ENCODE measurements at places on chromosomes 12 and 14. TPM values are rescaled to one million over a fixed set of nuclear protein-coding genes. Genes with fewer than 3 reads are reported as not detected.

GRCh38 chr12:48441069-48441468 is 31.3 kb upstream of the ANP32D start:
- H3K36me3 ChIP-seq: no peaks in the 10 kb centered on the region
- no peak overlapping the region for H3K4me3 ChIP-seq
- H3K27ac ChIP-seq: no peak overlapping the region
- no peaks in the 10 kb centered on the region for H3K27me3 ChIP-seq

- H3K27ac ChIP-seq: no peak overlapping the region
- H3K27me3 ChIP-seq: no peaks in the 10 kb centered on the region
- no peaks in the 10 kb centered on the region for H3K36me3 ChIP-seq
- no peak for DNase-seq
Measured at GRCh38 chr14:65991104-65991503, 495.1 kb upstream of the CCDC196 start.

- DNase-seq: no peak
- H3K27me3 ChIP-seq: no peaks in the 10 kb centered on the region
- H3K4me3 ChIP-seq: no peak overlapping the region
- H3K36me3 ChIP-seq: no peaks in the 10 kb centered on the region
- peaks cover 49% of the 10 kb centered on the region for H3K4me1 ChIP-seq
Measured at GRCh38 chr14:68660495-68660894, 132.4 kb downstream of the ZFP36L1 start.

- peak; percentile 54 for DNase-seq
- peak overlapping the region; percentile 23 for H3K4me3 ChIP-seq
- H3K4me1 ChIP-seq: peaks cover 72% of the 10 kb centered on the region
- peaks cover 56% of the 10 kb centered on the region for H3K36me3 ChIP-seq
- peak overlapping the region; percentile 89 for H3K27ac ChIP-seq
Measured at GRCh38 chr12:124457287-124458219, 109.9 kb downstream of the NCOR2 start.

The CCDC91 gene
- total RNA-seq: 58.3 TPM

DNA sequence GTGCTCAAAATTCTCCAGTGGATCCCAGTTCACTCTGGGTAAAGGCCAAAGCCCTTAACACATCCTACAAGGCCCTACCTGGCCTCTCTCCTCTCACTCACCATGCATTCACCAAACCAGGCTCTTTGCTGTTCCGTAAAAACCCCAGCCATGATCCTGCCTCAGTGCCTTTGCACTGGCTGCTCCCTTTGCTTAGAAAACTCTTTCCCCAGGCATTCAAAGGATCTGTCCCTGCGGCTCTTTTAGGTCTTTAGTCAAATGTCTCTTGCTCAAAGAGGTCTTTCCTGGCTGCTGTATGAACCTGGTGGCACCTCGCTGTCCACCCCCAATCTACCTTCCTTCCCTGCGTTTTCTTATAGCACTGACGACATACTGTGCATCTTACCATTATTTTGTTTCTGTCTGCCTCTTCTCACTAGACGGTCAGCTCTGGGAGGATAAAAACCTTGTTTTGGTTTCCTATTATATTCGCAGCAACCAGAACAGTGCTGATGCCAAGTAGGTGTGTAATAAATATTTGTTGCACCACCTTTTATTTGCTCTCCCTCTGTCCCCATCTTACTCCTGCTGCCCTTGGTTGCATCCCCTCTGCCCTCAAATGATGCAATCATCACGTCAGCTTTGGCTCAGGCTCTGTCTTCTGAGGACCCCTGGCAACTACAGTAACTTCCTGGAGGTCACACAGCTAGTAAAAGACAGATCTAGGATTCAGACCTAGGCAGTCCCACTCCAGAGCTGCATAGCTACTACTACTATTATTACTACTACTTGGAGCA is 23.8 kb upstream of the DICER1 start:
- peaks cover 16% of the 10 kb centered on the region for H3K36me3 ChIP-seq
- DNase-seq: no peak
- H3K4me3 ChIP-seq: no peak overlapping the region
- H3K4me1 ChIP-seq: peaks cover 29% of the 10 kb centered on the region

The TMEM30B gene
- total RNA-seq: 52.2 TPM

The LRFN5 gene
- not detected for total RNA-seq

- H3K36me3 ChIP-seq: no peaks in the 10 kb centered on the region
- peaks cover 38% of the 10 kb centered on the region for H3K4me1 ChIP-seq
- H3K27me3 ChIP-seq: no peaks in the 10 kb centered on the region
- no peak for DNase-seq
Measured at GRCh38 chr12:88571543-88571942, 8.7 kb downstream of the KITLG start.

DNA sequence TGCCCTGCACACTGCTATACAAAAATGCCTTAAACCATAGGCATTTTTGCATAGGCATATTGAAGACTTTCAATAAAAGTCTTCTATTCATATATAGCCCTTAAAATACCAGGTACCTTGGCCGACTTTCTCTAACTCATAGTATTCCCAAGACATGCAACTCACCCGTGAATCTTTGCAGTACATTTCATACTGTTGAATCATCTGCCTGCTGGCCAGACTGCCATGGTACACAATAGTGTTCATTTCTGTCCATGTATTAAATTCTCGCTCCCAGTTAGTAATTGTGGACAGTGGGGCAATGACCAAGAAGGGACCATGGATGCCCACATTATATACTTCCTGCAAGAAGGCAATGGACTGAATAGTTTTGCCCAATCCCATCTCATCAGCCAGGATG is 24.3 kb upstream of the SUPT16H start:
- no peak overlapping the region for H3K4me3 ChIP-seq
- no peaks in the 10 kb centered on the region for H3K4me1 ChIP-seq
- no peak overlapping the region for H3K27ac ChIP-seq
- DNase-seq: no peak

GRCh38 chr12:42741091-42741490 is 151.5 kb upstream of the PRICKLE1 start:
- H3K36me3 ChIP-seq: no peaks in the 10 kb centered on the region
- DNase-seq: no peak
- no peak overlapping the region for H3K4me3 ChIP-seq
- no peak overlapping the region for H3K27ac ChIP-seq
- no peaks in the 10 kb centered on the region for H3K4me1 ChIP-seq

Data from stomach (tissue), 19 donors.